ENCODE measurements at places on chromosomes 2 and 18.
A peak's percentile ranks its signal among the peaks of the same experiment; 100 is the strongest.

DNA sequence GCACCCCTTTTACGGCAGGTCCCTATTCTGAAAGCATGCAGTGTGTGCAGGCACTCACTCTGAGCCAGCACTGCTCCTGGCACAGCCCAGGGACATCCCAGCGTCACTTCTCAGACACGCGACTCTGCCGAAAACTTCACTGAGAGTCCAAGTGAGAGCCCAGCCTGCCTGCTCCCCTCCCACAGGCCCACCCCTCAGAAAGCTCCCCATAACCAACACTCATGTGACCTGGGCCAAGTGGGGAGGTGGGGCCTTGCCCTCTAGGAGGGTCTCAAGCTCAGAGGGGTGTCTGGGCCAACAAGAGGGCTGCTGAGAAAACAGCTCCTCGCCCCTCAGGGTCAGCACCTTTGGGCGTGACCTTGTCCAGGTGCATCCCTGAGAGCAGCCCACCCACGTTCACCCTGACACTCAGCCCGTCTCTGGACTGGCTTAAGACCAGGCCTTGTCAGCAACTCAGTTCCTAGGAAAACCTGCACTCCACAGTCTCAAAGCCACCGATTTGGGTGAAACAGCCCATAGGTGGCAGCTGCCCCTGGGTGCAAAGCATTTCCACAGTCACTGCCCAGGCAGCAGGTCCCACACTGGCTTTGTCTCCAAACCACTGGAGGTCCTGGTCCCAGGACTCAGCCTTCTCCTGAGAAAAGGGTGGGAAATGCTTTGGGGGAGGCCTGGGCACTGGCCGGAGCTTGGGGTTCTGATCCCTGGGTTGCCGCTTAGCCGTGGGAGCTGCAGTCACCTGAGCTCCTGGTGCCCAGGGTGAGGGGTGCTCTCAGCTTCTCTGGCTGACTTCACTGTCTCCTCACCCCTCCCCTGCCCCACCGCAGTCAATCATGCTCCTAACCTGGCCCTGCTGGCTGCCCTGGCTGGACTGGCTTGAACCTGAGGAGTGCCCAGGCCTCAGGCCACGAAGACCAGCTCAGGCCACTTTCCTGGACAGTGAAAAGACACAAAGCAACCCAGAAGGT is 209.6 kb downstream of the HDAC4 start:
- DNase-seq = no peak

- DNase-seq = no peak
Observed at GRCh38 chr2:220876080-220876824, 695.9 kb downstream of the EPHA4 start.

DNA sequence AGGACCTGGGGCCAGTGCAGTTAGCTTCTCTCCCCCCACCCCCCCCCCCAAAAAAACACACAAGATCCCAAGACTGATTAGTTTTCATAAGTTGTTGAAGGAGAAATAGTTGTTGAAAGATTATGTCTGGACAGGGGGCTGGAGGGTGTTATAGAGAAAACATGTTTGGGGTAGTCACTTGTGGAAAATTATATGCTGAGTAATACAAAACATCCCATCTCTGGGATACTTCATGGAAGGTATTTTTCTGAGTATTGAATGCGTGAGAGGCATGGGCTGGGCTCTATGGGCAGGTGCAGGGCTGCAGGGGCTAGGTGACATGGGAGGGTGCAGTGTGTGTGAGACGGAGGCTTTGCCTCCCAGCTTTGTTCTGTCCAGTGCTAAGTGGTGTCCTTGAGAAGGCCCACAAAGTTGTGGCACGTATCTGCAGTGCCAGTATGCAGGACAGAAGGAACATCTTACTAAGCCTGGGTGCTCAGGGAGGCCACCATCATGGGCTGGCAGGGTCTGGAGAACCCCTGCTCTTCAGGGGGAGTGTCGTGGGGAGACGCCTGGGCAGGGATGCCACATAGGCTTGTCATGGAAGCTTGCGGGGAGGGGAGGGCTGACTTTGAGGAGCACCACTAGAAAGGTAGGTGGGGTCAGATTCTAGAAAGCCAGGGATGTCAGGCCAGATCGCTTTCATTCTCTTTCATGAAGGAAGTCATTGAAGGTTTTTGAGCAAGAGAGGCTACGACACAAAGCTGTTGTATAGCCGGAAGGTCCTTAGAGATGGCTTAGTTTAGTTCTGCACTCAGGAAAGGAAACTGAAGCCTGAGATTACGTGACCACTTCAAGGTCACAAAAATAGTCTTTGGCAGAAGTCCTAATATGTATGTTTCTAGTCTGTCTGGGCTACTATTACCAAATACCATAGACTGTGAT is 232.0 kb downstream of the LDLRAD4 start:
- DNase-seq = no peak

- no peak for DNase-seq
Observed at GRCh38 chr18:79581911-79582310, 97.7 kb upstream of the CTDP1 start.

DNA sequence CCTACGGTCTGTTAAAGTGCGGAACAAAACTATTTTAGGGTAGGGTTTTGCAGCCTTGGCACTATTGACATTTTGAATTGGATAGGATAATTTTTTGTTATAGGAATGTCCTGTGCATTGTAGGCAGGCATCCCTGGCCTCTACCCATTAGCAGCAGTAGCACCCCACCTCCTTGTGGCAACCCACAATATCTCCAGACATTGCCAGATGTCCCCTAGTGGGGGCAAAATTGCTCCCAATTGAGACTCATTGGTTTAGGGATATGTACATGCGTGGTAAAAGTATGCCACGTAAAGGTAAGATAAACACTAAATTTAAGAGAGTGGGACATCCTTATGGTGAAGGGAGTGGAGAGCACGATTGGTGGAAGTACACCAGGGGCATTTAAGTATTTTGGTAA is 4.6 kb downstream of the MIB1 start:
- DNase-seq = no peak

GRCh38 chr2:26742048-26742770 is 21.9 kb upstream of the SLC35F6 start:
- no peak for DNase-seq

GRCh38 chr2:169491378-169491777 is 12.1 kb downstream of the BBS5 start:
- DNase-seq = no peak

- no peak for DNase-seq
Observed at GRCh38 chr18:65257149-65257548, 493.7 kb upstream of the CDH7 start.

DNA sequence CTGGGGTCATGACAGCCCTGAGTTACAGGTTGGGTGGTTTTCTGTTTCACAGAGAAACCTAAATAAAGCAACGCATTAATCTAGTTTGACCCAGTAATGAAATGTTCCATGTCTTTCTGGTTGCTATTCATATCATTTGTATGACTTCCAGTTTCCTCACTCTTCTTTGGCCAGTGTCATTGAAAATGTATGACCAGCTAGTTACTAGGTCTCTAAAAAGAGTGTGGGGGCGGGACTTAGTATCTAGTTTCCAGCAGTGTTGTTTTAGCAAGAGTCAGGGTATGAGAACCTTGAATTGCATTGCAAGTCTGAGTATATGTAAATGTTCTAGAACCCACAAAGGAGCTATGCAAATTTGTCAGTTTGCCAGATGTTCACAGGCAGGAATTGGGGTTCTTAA is 47.7 kb downstream of the SLC9A2 start:
- no peak for DNase-seq

GRCh38 chr2:185618625-185619024 is 120.0 kb upstream of the FSIP2 start:
- DNase-seq = no peak

- DNase-seq = peak; percentile 57
Observed at GRCh38 chr2:203814661-203815540, 52.7 kb upstream of the CTLA4 start.

- DNase-seq = no peak
Observed at GRCh38 chr2:23021311-23022120, 363.5 kb upstream of the KLHL29 start.

- no peak for DNase-seq
Observed at GRCh38 chr2:219362072-219362471, 25.6 kb downstream of the DNPEP start.

GRCh38 chr2:156340377-156340776 is 7.9 kb upstream of the NR4A2 start:
- no peak for DNase-seq

DNA sequence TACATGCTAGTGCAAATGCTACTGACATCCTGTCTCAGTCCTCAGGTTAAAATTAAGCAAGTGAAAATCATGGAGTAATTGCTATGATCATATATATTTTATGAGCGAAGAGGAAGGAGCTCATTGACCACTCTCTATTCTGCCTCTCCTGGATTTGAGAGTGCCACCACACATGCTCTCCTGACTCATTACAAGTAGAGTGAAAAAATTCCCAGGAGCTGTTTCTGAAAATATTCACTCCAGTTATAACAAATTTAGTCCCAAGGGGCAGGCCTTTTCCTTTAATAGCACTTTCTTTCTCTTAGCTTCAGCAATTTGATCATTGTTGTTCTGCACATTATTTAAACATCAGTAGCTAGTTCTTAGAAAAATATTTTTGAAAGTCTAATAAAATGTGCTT is 155.0 kb upstream of the MAPRE2 start:
- no peak for DNase-seq

DNA sequence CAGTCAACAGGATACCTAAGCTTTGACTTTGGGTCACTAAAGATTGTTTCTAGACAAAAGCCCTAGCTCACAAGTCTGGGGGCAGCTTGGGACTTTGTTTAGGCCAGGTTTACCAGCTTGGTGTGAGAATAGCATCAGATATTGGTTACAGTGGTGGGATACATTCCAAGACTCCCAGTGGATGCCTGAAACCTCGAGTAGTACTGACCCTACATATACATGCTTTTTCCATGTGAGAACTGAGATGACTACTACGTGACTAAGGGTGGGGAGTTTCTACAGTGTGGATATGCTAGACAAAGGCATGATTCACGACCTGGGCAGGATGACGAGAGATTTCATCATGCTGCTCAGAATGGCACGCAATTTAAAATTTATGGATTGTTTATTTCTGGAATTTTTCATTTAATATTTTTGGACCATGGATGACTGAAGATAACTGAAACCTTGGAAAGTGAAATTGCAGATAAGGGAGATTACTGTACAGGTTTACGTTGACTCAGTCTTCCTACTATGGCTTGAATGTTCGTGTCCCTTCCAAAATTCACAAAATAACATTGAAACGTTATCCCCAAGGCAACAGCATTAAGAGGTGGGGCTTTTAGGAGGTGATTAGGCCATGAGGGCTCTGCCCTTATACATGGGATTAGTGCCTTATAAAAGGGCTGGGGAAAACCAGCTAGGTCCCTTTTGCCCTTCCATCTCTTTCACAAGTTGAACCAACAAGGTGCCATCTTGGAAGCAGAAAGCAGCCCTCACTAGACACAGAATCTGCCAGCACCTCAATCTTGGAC is 50.2 kb upstream of the CTAGE1 start:
- DNase-seq = no peak

GRCh38 chr18:6543330-6543908 is 128.7 kb upstream of the L3MBTL4 start:
- no peak for DNase-seq

- DNase-seq = no peak
Observed at GRCh38 chr2:56626927-56627326, 443.1 kb downstream of the CCDC85A start.

DNA sequence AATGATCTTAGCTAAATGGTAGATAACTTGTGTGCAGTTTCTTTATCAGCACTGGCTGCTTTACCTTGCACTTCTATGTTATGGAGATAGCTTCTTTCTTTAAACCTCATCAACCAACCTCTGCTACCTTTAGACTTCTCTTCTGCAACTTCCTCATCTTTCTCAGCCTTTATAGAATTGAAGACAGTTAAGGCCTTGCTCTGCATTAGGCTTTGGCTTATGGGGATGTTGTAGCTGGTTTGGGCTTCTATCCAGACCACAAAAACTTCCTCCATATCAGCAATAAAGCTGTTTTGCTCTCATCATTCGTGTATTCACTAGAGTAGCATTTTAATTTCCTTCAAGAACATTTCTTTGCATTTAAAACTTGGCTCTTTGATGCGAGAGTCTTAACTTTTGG is 123.7 kb downstream of the PIK3C3 start:
- no peak for DNase-seq

DNA sequence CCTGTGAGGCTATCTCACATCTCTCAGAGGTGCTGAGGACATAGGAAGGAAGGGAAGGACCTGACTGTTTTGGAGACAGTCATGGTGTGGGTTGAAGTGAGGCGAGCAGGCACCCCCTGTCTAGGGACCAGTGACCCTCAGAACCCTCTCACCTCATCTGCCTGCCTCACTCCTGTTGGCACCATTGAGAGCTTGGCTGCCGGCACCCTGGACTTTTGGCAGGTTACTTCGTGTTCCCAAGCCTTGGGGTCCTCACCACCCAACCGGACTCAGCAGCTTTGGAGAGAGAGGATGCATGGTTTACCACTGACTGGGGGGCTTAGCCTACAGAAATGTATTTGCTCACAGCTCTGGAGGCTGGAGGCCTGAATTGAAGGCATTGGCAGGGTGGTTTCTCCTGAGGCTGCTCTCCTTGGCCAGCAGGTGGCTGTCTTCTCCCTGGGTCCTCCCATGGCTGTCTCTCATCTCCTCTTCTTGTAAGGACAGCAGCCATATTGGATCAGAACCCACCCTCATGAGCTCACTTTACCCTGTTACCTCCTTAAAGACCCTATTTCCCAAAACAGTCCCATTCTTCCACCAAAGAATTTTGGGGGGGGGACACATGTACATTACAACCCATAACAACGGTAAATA is 142.0 kb downstream of the TSN start:
- no peak for DNase-seq

DNA sequence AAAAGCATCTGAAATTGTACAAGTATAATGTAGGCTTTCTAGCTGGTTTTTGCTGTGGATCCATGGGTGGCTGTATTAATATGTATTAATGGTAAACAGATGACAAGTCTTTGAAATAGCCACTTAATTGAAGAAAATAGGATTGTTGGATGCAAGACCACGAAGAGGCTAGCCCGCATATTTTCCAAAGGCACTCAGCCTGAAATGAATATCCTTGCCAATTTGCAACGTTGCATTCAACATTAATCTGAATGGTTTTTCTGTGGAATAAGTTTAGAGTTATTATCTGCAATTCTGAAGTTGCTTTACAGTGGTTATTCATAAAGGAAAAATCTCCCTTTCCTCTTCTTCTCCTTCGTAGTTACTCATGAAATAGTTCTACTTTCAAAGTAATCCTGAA is 86.2 kb upstream of the SPATS2L start:
- no peak for DNase-seq

DNA sequence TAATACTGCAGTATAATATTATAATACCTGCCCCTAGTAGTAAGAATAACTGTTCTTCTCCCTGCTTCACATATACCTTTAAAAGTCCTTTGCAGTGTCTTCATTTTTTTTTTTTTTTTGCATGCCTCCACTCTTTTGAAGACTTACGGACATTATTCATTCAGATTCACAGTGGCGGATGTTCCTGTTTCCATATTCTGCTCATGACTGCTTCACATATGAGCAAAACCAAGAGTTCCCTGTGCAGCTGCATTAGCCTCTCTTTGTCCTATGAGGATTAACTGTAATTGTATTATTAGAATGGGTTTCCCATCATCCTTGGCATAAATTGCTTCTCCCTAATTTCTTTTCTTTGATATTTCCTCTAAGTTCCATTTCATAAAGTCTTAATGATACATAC is 12.8 kb downstream of the IL18RAP start:
- DNase-seq = no peak

- DNase-seq = no peak
Observed at GRCh38 chr2:62794791-62795190, 89.3 kb downstream of the EHBP1 start.

GRCh38 chr2:36006444-36006843 is 349.1 kb upstream of the CRIM1 start:
- DNase-seq = no peak
